ENCODE measurements at places on chromosomes 13 and 19. TPM values are rescaled to one million over a fixed set of nuclear protein-coding genes. Genes with fewer than 3 reads are reported as not detected.

ATP11A gene
- total RNA-seq = 222 TPM

LGALS7 gene
- total RNA-seq = not detected

LILRA1 gene
- total RNA-seq = not detected

ANGPTL8 gene
- not detected for total RNA-seq

NCR1 gene
- total RNA-seq = 1.1 TPM

EFNA2 gene
- total RNA-seq = 18.6 TPM

GDF15 gene
- total RNA-seq = 55.3 TPM

ZNF175 gene
- 8.7 TPM for total RNA-seq

PTH2 gene
- not detected for total RNA-seq

IZUMO2 gene
- not detected for total RNA-seq

RAB3D gene
- 28.0 TPM for total RNA-seq

DAND5 gene
- not detected for total RNA-seq

DNAJC15 gene
- 72.2 TPM for total RNA-seq
